CD4-positive, alpha-beta T cell treated with Interleukin-2 at 100 ng/mL for 4 hours (primary cell): ENCODE measurements at places on chromosomes 1 and 21.

- no peak for DNase-seq
These were observed 1.9 kb downstream of the DDAH1 start for GRCh38 chr1:85462931-85463649.

DNA sequence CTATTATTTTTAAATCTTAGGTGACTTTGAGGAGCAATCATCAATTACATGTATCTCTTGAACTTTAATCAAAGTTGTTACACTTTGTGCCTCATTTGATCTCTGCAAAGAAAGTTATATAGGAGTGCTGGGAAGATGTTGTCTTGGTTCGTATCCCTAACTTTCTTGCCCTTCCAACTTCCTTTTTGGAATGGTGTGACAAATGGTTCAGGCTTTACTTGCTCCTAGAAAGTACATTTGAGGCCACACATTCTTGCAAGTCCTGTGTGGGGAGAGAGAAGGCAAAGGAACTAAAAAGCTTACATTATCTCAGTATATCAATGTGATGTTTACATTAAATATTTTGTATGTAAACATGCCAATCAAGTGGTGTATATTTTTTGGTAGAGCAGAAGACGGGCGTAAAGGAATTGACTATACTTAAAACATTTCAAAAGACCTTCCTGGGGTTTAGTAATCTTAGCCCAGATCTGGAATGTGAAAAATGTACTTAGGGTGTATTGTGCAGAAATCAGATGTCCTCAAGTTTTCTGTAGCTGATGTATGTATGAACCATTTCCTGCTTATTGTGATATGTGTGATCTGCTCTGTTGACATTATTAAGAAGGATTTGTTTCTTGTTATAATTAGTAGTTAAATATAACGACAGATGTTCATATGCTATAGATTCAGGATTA, 59.2 kb downstream of the USP25 start:
- no peak for DNase-seq

- no peak for DNase-seq
These were observed 8.5 kb downstream of the UBQLN4 start for GRCh38 chr1:156045076-156045475.

DNA sequence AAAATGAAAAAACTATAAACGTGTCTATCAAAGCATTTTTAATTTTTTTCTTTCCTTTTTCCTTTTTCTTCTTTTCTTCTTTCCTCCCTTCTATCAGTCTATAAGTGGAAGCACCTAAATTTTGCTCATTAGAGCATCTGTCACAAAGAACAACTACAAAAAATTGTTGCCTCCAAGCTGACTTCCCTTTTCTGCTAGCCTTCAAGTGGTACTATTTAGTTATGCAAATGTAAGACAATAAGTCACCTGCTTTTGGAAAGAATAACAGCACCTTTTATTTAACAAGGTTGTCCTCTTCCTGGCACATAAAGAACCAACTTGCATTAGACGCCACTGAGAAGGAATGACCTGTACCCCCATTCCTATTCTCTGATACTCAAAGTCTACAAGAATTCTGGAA, 45.0 kb upstream of the C1orf53 start:
- no peak for DNase-seq

DNA sequence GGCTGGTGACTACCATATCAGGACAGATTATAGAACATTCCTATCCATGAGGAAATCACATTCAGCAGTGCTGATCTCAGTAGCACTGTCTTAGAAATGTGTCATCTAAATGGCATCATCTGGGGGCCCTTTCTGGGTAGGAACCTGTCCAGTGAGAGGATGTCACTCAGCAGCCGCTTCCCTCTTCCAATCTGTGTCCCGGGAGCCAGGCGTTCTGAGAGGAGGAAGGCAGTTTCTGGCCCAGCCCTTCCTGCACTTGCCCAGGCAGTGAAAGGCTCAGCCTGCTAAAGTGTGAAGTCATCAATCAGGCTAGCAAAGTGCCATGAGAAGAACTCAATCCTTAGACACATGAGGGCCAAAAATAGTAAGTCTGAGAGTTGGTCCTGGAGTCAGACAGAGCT, 25.6 kb downstream of the RAB4A start:
- DNase-seq, result no peak
